A549 treated with CpdA at 1 μM for 4 hours (cell line): ENCODE measurements at places on chromosomes 13 and 19. TPM values are rescaled to one million over a fixed set of nuclear protein-coding genes. Genes with fewer than 3 reads are reported as not detected.

Gene ZNF471
- total RNA-seq = 0.02 to 0.05 TPM (median 0.03 TPM) in 4 of 5 replicates, not detected in the other

Gene DMAC2
- total RNA-seq = 103 to 120 TPM (median 108 TPM) in 5 replicates

Gene LGALS14
- not detected in 5 replicates for total RNA-seq

Gene IGFL4
- 0.37 to 0.74 TPM (median 0.51 TPM) in 5 replicates for total RNA-seq

Gene MBD3
- total RNA-seq = 31.7 to 54.9 TPM (median 53.6 TPM) in 5 replicates

Gene ZNF20
- 0.20 TPM in 1 of 5 replicates, not detected in the others for total RNA-seq

Gene PSPN
- total RNA-seq = 0.80 to 1.2 TPM (median 0.86 TPM) in 5 replicates

Gene LRRC63
- total RNA-seq = 0.03 to 0.11 TPM in 2 of 5 replicates, not detected in the others

Gene APC2
- total RNA-seq = 1.3 to 2.0 TPM (median 1.7 TPM) in 5 replicates

Gene HRC
- 0.07 to 0.14 TPM in 2 of 5 replicates, not detected in the others for total RNA-seq

Gene FPR3
- not detected in 5 replicates for total RNA-seq

Gene CERS1
- total RNA-seq = 4.6 to 5.7 TPM (median 4.9 TPM) in 5 replicates

Gene ATXN8OS
- total RNA-seq = not detected in 5 replicates

Gene CDC16
- total RNA-seq = 36.5 to 44.2 TPM (median 38.8 TPM) in 5 replicates

Gene ADAMTSL5
- 2.0 to 3.9 TPM (median 3.2 TPM) in 5 replicates for total RNA-seq

Gene FAM216B
- not detected in 5 replicates for total RNA-seq

Gene ZNF470
- 1.4 to 1.8 TPM (median 1.6 TPM) in 5 replicates for total RNA-seq

Gene PGLYRP1
- total RNA-seq = not detected in 5 replicates

Gene RAB11B
- 82.7 to 98.2 TPM (median 88.3 TPM) in 5 replicates for total RNA-seq

Gene CNN1
- total RNA-seq = 0.23 to 0.60 TPM (median 0.53 TPM) in 5 replicates

Gene MAG
- not detected in 5 replicates for total RNA-seq

Gene GAPDHS
- total RNA-seq = not detected in 5 replicates

Gene MLLT1
- 17.5 to 22.7 TPM (median 21.5 TPM) in 5 replicates for total RNA-seq

Gene ZNF829
- total RNA-seq = 0.33 to 0.51 TPM (median 0.49 TPM) in 5 replicates

Gene KDELR1
- 379 to 446 TPM (median 415 TPM) in 5 replicates for total RNA-seq

Gene ZNF541
- total RNA-seq = not detected in 5 replicates

Gene HIF3A
- not detected in 5 replicates for total RNA-seq

Gene ZNF793
- total RNA-seq = 0.07 to 0.25 TPM (median 0.12 TPM) in 4 of 5 replicates, not detected in the other

Gene SLC10A2
- total RNA-seq = not detected in 5 replicates

Gene ZNF530
- total RNA-seq = 3.0 to 5.5 TPM (median 4.9 TPM) in 5 replicates

Gene KIR2DL4
- not detected in 5 replicates for total RNA-seq

Gene PSG1
- 0.20 to 0.39 TPM (median 0.24 TPM) in 5 replicates for total RNA-seq

Gene SRRM5
- 0.79 to 1.1 TPM (median 1.1 TPM) in 5 replicates for total RNA-seq

Gene ZNF540
- 0.14 to 0.22 TPM in 2 of 5 replicates, not detected in the others for total RNA-seq

Gene NAPSA
- total RNA-seq = 0.71 to 1.9 TPM (median 1.5 TPM) in 5 replicates

Gene RLN3
- not detected in 5 replicates for total RNA-seq

Gene ZNF813
- 0.17 to 0.48 TPM (median 0.32 TPM) in 5 replicates for total RNA-seq
